ENCODE measurements at places on chromosomes 12 and 14.

DNA sequence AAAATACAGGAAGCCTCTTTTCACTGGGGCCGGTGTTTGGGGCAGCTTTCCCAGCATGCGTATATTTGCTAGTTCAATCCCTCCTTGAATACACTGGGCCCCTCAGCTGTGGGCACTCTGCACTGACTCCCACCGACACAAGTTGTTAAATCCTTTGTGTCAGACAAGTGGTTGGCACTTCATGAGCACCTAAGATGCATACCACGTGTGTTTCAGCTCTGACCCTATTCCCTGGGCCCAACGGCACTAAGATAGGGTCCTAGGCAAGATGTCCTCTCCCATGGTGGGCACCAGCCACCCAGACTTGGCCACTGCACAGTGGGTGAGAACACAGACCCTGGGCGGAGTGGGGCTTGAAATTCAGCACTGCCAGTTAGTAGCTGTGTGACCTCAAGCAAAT is 173.8 kb downstream of the BCL11B start:
- no peaks in the 10 kb centered on the region for H3K27me3 ChIP-seq
- no peak for DNase-seq
- no peaks in the 10 kb centered on the region for H3K4me1 ChIP-seq
- no peak overlapping the region for H3K27ac ChIP-seq
- no peak overlapping the region for H3K4me3 ChIP-seq

- H3K27ac ChIP-seq = no peak overlapping the region
- no peaks in the 10 kb centered on the region for H3K27me3 ChIP-seq
- no peaks in the 10 kb centered on the region for H3K36me3 ChIP-seq
- no peaks in the 10 kb centered on the region for H3K4me1 ChIP-seq
- DNase-seq = no peak
Observed at GRCh38 chr12:41151793-41152192, 36.3 kb upstream of the PDZRN4 start.

DNA sequence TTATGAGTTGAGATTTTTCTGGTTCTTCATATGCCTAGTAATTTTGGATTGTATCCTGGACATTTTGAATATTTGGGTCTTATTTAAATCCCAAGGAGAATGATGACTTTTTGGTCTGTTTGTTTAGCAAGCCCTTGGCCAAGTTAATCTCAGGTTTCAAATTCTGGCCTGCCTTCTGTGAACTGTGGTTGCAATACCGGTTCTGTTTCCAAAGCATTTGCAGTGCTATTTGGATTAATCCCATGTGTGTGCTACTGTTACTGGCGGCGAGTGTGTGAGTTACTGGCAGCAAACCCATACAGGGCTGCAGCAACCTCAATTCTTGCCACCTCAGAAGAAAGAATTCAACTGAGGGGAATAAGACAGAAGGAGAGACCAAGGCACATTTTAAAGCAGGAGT is 51.1 kb downstream of the TMEM260 start:
- no peak overlapping the region for H3K4me3 ChIP-seq
- H3K27me3 ChIP-seq = no peaks in the 10 kb centered on the region
- H3K36me3 ChIP-seq = no peaks in the 10 kb centered on the region
- no peak overlapping the region for H3K27ac ChIP-seq
- no peak for DNase-seq
- H3K4me1 ChIP-seq = no peaks in the 10 kb centered on the region

- no peaks in the 10 kb centered on the region for H3K4me1 ChIP-seq
- no peak overlapping the region for H3K4me3 ChIP-seq
- no peak overlapping the region for H3K27ac ChIP-seq
- H3K36me3 ChIP-seq = no peaks in the 10 kb centered on the region
Observed at GRCh38 chr12:12684375-12685106, 11.4 kb downstream of the GPR19 start.

DNA sequence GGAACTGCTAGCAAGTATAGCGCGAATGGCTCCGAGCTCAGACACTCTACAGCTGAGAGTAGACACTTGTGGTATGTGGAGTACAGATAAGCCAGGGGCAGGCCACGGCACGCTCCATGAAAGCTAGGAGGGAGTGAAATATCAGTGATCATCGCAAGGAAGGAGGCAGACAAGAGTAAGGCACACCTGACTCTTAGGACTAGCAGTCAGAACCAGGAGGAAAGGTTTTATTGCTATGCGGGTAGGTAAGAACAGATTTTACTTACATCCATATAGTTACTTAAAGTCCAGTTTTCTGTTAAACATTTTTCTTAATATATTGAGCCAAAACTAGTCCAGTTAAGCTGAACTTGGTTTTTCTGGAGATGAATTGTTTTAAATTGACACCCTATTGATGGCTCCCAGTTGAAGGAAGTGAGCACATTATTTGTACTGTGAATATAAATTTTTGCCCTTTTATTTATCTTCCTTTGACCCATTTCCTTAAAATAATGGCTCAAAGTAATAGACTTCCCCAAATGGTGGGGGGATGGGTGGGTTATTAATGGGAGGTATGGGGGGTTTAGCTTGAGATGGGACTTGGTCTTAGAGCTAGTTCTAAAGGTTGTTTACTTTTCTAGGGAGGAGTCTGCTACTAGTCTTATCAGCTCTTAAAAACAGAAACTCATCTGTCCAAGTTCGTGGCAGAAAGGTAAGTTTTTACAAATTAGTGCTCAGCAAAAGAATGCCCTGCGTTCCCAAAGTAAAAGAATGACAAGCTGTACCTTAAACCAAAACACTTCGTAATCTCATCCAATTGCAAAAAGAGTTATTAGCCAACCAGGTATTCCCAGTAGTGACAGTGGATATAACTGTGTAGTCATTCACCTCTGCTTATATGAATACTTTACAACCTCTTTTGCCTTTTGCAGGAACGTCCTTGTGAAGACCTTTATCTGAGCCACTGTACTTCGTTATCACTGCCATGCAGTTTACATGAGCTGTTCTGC is 5.8 kb downstream of the HNRNPA1 start:
- H3K27ac ChIP-seq = peak overlapping the region; percentile 68
- H3K27me3 ChIP-seq = no peaks in the 10 kb centered on the region
- no peaks in the 10 kb centered on the region for H3K36me3 ChIP-seq

DNA sequence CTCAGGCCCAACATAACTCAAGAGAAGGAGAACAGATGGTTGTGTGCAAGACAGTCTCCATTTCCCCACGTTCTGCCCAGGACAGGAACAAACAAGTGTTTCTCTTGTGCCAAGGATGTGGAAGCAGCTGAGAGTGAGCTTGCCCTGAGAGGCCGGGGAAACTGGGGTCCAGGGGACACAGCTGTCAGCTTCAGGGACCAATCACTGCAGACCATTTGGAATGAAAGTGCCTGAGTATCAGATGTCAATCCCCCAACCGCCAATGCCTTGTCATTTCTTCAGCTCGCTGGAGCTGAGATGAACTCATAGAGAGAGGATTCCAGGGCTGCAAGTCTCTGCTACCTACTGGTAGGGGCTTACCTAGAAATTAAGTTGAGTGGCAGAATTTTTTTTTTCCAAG is 71.9 kb upstream of the METAP2 start:
- H3K4me1 ChIP-seq = no peaks in the 10 kb centered on the region
- no peak overlapping the region for H3K27ac ChIP-seq
- no peak overlapping the region for H3K4me3 ChIP-seq
- no peak for DNase-seq

DNA sequence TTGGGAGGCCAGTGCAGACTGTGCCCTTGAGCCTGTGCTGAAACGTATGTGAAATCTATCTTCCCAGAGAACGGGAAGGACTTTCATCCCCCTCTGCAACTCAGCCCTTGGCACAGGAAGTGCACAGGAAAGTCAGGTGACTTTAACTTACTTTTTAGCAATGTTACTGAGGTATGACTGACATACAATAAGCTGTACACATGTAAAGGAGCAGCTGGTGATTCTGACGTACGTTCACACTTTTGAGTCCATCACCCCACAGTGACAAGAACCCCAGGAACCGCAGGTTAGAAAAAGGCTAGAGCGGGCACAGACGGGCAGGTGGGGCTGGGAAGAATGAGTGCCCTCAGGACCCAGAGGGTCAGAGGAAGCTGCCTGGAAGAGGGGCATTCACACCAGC is 48.0 kb downstream of the ARL6IP4 start:
- DNase-seq = no peak
- H3K4me1 ChIP-seq = peaks cover 6% of the 10 kb centered on the region
- H3K36me3 ChIP-seq = no peaks in the 10 kb centered on the region
- no peaks in the 10 kb centered on the region for H3K27me3 ChIP-seq
- H3K4me3 ChIP-seq = no peak overlapping the region

DNA sequence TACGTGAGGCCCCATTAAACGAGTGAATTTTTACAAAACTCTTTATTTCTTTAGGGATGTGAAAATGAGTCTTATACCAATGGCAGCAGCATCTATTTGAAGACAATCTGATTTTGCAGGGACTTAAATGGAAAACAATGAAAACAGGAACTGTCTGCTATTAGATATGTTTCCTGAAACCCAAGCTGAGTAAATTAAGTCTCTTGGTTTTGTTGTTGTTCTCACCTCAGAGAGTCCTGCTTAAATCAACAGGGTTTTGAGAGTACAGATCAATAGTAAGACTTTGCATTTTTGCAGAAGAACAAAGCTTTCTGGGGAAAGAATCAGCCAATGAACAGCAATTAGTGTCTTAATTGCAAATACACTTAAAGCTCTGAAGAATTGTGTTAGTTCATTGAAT is 39.1 kb upstream of the LGR5 start:
- H3K4me1 ChIP-seq = no peaks in the 10 kb centered on the region
- no peaks in the 10 kb centered on the region for H3K27me3 ChIP-seq
- H3K4me3 ChIP-seq = no peak overlapping the region
- H3K36me3 ChIP-seq = no peaks in the 10 kb centered on the region
- DNase-seq = no peak
- no peak overlapping the region for H3K27ac ChIP-seq

DNA sequence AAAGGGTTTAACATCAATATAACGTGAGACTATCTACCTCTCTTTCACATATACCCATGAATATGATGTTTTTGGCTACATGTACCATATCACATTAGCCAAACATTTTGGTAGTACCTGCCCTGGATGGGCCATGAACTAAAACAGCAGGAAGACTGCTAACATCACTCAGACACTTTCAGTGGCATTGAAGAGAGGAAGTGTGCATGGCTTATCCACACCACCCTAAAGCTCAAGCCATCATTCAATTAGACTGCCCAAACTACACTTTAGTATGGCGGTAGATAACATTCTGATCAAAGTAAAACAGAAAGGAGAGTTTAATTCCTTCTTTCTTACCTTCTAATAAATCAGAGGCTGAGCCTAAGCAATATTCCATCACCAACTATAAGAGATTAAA is 103.0 kb downstream of the PEBP1 start:
- H3K4me3 ChIP-seq = no peak overlapping the region
- no peak for DNase-seq
- H3K27me3 ChIP-seq = no peaks in the 10 kb centered on the region
- no peaks in the 10 kb centered on the region for H3K36me3 ChIP-seq

Measured in transverse colon (tissue), 4 donors.